ENCODE measurements at places on chromosomes 3 and 15. TPM values are rescaled to one million over a fixed set of nuclear protein-coding genes. Genes with fewer than 3 reads are reported as not detected.
A peak's percentile ranks its signal among the peaks of the same experiment; 100 is the strongest.

- DNase-seq: no peak
These were observed 10.7 kb downstream of the LRTM1 start for GRCh38 chr3:54917174-54917573.

GRCh38 chr3:11631820-11632219, 11.9 kb downstream of the VGLL4 start:
- DNase-seq: no peak

DNA sequence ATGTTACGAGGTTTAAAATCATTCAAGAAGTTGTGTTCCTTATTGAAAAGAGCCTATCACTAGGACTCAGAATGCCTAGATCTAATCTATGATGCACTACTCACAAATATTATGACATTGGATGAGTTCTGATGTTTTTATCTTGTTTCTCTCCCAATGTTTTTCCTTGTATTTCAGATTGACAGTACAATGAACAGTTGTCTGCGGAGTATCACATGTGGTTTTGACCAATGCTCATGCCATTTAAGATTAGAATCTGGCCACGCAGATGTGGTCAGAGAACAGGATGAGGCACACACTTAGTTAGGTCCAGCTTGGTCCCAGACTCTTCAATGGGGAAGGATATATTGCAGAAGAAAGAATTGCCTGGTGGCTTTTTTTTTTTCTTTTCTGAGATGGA, 25.6 kb upstream of the CCDC50 start:
- DNase-seq: no peak

Gene ANXA2
- polyA plus RNA-seq: 510 TPM

- no peak for DNase-seq
These were observed 134.0 kb downstream of the LPP start for GRCh38 chr3:188287762-188288505.

DNA sequence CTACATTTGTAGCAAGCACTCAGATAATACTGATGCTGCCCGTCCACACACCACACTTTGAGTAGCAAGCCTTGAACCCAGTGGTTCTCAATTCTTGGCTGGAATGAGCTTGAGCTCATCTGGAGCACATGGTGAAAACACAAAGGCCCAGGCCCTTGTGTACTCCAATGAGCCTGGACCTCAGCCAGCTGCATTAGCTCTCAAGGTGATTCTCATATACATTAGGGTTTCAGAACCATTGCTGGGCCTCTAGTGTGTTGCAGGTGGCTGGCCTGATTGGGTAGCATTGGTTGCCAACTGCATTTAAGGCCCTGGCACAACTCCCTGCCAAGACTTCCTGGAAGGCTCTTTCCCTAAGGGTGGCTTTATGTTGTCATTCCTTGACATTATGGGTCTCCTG, 23.4 kb upstream of the ZFAND6 start:
- no peak for DNase-seq

- DNase-seq: no peak
These were observed 129.9 kb downstream of the KLF13 start for GRCh38 chr15:31456354-31457060.

- no peak for DNase-seq
These were observed 23.7 kb downstream of the CYP11A1 start for GRCh38 chr15:74343797-74344127.

DNA sequence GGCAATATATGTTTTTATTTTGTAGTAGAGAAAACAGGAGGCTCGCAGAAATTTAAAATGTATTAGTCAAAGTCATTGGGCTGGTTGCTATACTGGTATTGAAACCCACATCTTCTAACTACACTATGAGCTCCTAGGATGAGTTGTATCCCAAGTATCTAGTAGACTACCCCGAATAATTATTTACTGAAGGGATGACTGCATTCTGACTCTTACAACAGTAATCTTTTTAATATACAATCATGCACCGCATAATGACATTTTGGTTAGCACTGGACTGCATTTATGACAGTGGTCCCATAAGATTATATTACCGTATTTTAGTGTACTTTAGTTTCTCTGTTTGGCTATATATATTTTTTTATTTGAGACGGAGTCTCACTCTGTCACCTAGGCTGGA, 15.3 kb downstream of the PIGB start:
- no peak for DNase-seq

- DNase-seq: no peak
These were observed 10.6 kb upstream of the GCSAM start for GRCh38 chr3:112143689-112144088.

- DNase-seq: no peak
These were observed 224.1 kb upstream of the HES1 start for GRCh38 chr3:193911784-193912340.

- DNase-seq: no peak
These were observed 102.3 kb upstream of the PFN2 start for GRCh38 chr3:150073031-150073430.

DNA sequence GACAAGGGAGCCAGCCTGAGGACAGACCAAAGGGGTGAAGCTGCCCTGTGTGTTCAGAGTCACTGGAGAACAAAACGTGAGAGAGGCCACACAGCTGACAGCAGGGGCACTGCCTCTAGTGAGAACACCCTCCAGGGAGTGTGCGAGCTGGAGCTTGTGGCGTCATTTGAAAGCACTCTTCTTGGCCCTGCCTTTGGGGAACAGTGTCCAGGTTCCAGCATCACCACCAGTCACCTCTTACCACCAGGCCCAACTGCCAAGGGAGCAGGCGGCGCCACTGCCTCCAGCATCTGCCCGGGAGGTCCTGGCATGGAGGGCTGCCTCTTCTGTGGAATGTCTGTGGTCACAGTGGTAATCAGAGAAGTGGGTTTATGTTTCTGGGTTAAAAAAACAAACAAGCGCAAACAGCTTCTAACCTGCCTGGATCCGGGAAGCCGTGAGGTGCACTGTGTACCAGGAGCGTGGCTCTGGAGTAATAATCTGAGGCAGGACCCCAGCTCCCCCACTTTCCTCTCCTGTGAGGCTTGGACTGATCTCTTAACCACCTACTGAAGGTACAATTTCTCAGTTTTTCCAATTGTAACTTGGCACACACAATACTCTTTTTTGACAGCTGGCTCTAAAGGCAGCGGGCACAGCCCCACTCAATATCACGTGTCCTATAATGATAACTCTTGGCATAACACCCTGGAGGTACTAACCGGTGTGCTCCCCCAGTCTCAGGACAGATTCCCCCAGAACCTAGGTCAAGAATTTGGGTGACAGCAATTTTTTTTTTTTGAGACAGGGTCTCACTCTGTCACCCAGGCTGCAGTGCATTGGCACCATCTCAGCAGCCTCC, 32.2 kb upstream of the CDCP1 start:
- peak; percentile 11 for DNase-seq

DNA sequence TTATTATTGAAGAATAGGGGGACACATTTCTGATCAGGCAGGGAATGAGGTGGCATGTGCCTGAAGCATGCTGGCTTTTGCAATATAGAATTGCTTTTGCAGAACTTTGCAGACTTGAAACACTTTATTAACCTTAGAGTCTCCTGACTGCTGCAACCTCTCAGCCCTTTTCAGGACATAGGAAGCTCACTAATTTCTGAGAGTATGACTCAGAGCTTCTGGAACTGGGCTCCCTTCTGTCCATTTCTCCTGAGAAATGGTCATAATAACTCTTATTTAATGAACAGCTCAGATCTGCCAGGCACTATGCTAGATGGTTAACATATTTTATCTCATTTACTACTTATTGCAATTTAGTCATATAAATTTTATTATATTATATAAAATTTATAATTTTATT, 38.6 kb upstream of the DGKG start:
- no peak for DNase-seq

- no peak for DNase-seq
These were observed 51.1 kb downstream of the IFT57 start for GRCh38 chr3:108171106-108171505.

- no peak for DNase-seq
These were observed 64.0 kb downstream of the SYNM start for GRCh38 chr15:99168601-99169580.

DNA sequence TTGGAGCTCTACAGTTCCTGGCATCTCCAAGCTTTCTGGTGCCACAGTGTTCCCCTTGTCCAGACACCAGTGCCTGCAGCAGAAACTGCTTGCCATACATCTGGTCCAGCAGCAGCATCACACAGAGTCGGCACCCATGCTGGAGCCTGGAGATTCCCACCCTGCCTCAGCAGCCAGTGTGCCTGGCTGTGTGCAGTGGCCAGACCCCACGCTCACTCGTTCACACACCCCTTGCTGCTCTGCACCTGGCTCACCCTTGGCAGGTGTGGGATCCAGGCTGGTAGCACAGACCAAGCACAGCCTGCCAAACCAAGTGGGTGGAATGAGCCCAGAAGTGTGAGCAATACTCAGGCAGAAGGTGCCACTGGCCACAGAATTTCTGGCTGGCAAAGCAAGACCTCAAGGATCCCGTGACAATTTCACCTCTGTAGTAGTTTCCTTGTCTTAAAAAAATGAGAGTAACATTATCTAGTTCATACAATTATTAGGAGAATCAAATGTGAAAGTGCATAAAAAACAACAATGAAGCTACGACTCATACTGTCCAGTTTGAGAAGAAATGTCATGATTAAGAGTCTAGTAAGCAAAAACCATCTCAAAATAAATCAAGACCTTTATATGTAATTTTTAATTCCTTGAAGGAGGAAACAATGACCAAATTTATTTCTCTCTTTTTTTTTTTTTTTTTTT, 22.9 kb upstream of the ZBED2 start:
- DNase-seq: no peak

Gene DUOXA2
- not detected for polyA plus RNA-seq

Gene UBE3A
- polyA plus RNA-seq: 120 TPM

- DNase-seq: no peak
These were observed 144.0 kb upstream of the TLE3 start for GRCh38 chr15:70241561-70242320.

DNA sequence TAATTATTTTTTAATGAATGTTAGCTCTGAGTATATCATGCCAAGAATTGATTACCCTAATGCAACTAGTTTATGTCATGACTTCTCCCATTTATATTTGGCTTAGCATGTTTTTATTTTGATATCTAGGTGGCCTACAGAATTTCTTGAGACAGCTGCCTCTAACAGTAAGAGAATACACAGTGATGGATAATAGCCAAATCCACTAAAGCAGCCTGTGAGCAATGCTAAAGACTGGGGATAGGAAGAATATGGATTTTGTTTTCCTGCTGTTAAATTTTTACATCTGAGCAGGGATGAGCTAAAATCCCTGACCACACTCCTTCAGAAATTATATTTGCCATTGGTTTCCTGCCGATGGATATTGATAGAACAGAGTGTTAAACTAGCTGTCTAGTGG, 149.3 kb upstream of the TGFBR2 start:
- DNase-seq: no peak

- no peak for DNase-seq
These were observed 113.1 kb downstream of the STAG1 start for GRCh38 chr3:136639069-136639468.

GRCh38 chr3:123805101-123805500, 79.0 kb downstream of the MYLK start:
- DNase-seq: no peak

DNA sequence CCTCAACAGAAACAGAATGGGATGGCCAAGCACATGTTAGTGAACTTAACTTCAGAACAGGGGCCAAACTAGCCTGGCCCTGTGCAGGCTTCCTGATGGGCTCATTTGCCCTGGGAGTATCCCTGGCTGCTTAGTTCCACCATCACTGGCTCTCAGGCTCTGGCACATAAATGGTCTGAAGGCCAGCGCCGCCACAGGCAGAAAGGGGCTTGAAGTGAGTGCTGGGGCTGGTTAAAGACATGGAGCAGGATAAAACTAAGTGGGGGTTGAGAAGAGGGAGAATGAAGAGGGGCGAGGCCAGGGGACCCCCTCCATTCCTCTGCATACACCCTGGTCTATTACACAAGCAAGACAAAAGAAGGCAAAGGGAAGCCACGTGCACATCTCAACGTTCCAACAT, 12.2 kb downstream of the SLCO2A1 start:
- no peak for DNase-seq

GRCh38 chr3:44301746-44302145, 36.8 kb upstream of the TCAIM start:
- DNase-seq: no peak

- peak; percentile 29 for DNase-seq
These were observed 27.9 kb downstream of the GTPBP8 start for GRCh38 chr3:113018536-113019181.

DNA sequence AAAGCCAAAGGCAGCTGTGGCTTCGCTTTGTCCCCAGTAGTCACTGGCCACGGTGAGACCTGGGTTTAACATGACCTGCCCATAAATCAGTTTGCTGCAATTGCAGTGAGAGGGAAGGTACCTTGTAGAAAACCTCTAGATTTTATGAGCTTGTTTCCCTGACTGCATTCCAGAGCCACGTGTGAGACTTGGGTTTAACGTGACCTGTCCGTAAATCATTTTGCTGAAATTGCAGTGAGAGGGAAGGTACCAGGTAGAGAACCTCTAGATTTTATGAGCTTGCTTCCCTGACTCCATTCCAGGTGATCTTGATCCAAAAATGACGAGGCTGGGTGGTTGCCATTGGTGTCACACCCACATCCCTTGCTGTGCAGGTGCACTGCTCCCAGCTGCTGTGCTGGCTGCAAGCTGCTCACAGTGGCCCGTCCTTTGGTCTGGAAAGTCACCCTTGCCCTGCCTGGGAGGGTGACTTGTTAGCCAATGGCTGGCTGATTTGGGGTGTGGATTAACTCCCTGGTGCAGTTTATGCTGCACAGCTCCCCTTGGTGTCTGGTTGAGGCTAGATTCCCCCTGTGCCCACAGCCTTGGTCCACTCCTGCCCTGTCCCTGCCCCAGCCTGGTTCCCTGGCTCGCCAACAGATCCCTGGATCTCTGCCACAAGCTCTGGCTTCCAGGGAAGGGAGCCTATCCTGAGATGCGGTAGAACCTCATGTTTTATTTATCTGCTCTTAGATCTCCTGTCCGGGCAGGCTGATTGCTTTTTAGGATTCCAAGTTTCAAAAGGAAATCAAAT, 192.7 kb upstream of the CTDSPL start:
- peak; percentile 67 for DNase-seq

Gene SLC28A1
- polyA plus RNA-seq: 7.5 TPM

DNA sequence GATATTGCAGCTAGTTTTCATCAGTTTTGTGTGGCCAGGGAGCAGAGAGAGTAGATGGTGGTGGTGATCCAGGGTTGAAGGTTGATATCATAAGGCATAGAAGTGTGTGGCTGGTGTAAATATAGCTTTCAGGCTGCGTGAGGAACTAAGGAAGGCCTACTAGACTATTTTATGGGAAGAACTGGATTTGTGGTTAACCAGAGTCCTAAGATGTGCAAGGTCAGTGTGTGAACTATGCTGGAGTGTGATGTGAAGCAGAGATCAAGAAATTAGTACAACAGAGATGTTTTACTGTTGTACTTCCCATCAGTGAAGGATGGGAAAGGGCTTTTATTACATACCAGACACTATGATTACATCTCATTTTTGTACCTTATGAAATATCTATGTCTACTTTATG, 41.5 kb downstream of the MAPK6 start:
- no peak for DNase-seq

Gene ERICH6
- polyA plus RNA-seq: 1.0 TPM

- DNase-seq: no peak
These were observed 189.4 kb downstream of the TJP1 start for GRCh38 chr15:29632671-29633406.

Gene FANCD2OS
- 0.81 TPM for polyA plus RNA-seq

GRCh38 chr3:82416830-82417229, 655.4 kb upstream of the GBE1 start:
- DNase-seq: no peak

Gene ARHGEF26
- 20.1 TPM for polyA plus RNA-seq

All from left kidney (tissue), 8 donors.